ENCODE measurements at places on chromosomes 1 and 21.
A peak's percentile ranks its signal among the peaks of the same experiment; 100 is the strongest.

- DNase-seq, result no peak
Measured at GRCh38 chr1:160429702-160430535, 29.6 kb downstream of the VANGL2 start.

DNA sequence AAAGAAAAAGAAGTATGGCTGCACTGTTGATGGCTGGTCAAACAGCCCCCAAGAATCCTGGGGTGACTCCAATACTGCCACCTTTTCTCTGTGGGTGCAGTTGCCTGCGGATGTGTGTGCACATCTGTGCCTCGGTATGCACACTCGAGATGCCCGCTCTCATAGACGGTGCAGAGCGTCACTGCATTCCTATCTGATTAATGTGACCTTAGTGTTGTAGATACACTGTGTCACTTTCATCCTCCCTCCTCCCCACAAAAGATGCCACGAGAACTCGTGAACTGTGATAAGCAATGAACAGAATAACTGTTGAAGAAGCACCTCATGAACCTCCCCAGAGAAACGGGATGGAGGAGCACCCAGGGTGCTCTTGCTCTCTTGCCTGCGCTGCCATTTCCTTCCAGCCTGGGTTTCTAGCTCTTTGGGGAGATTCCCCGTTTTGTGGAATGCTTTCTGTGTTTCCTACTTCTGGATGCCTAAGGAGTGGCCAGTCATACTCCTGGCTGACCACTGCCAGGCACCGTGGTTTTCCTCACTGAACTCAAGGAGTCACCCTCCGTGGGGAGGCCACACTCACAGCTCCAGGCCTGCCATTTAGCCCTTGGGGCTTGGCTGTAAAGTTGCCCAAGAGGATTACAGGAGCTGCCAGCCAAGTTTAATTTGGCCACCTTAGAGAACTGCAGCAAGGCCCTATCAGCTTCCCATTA lies 32.0 kb downstream of the NTPCR start:
- no peak for DNase-seq

DNA sequence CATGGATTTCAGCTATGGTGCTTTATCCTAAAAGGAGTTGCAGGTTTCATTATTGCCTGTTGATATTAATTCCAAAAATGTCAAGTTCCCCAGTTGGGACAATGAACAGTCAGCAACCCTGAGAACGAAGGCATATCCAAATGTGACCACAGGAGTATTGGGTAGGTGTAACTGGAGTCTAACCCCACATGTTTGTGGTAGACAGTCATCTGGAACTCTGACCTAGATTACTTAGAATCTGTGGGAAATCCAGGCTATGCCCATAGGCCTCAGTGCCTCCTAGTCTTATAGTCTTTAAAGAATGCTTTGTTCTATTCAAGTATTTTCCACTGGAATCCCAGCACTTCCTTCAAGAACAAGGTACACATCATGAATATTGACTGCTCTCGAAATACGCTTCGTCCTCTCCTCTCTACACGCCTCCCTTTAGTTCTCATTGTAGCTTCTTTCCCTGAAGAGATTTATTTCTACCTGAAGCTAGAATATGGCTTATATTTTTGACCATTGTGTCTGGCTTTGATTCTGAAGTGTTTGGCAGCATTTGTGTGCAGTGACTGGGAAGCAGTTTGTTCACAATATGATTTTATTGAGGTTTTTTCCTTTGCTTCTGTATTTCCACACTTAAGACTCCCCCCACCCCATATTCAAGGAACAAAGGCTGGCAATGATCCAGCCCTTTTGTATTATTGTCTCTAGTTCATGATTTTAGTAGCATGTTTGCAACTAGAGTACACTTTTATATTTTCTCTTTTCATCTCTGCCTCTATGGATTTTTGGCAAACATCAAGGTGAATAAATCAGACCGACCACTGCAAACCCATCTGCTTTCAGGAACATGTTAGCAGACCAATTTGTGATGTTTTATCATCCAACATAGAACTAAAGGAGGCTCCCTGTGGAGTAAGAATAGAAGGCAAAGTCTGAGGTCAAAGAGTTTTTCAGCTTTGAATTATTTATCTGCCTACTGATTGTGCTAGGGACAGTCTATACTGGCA lies 178.6 kb downstream of the GPR52 start:
- DNase-seq, result no peak

GRCh38 chr1:45395051-45395450 lies 54.8 kb upstream of the MUTYH start:
- no peak for DNase-seq

GRCh38 chr1:41872074-41872473 lies 46.6 kb downstream of the HIVEP3 start:
- no peak for DNase-seq

GRCh38 chr1:234719454-234720251 lies 109.7 kb upstream of the IRF2BP2 start:
- DNase-seq, result no peak

DNA sequence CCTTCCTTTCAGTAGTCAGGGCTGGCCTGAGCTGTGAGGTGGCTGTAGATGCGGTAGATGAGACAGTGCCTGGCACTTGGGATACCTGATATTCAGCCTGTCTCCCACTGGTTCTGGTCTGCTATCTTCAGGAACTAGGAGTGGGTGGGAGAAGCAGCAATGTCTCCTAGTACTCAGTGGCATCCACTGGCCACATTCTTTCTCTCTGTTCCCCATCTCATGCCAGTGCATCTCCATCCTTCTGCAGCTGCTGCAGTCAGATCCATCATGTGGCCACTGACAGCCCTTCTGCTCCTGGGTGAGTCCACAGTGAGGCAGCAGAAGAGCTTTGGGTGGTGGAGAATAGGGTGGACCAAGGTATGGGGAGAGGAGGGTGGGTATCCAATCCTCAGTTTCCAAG lies 1.1 kb downstream of the FCRLB start:
- no peak for DNase-seq

- DNase-seq, result no peak
Measured at GRCh38 chr1:236016782-236017400, 48.0 kb downstream of the NID1 start.

GRCh38 chr1:200139661-200140250 lies 112.2 kb downstream of the NR5A2 start:
- DNase-seq, result peak; percentile 68

GRCh38 chr1:38818175-38818976 lies 41.2 kb downstream of the RRAGC start:
- DNase-seq, result no peak

DNA sequence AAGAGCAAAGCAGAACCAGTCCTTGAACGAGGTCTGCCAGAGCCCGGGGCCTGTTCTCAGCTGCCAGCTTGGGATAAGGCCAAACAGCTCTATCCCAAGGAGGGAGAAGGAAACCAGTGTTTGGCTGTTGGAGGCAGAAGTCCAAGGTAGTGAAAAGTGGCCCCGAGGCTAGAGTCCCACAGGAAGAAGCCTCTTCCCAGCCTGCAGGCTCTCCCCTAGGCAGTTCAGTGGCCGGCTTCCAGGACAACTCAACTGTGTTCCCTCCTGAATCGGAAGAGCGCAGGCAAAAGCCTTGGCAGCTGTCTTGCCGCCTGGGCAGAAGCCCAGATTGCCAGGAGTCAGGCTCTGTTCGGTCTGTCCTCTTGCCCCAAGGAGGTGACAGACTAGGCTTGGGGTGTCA lies 19.3 kb downstream of the QSOX1 start:
- DNase-seq, result peak; percentile 44

DNA sequence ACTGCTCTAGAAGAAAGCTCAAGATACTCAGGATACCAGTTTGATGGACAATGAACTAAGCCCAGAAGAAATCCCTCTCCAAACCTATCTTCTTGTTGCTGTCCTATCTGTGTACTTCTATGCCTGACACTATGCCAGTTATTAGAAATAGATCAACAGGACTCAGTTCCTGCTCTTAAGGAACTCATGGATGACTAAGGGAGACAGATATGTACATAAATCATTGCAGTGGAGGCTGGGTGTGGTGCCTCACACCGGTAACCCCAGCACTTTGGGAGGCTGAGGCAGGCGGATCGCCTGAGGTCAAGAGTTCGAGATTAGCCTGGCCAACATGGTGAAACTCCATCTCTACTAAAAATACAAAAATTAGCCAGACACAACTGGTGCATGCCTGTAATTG lies 42.4 kb upstream of the AK4 start:
- no peak for DNase-seq

DNA sequence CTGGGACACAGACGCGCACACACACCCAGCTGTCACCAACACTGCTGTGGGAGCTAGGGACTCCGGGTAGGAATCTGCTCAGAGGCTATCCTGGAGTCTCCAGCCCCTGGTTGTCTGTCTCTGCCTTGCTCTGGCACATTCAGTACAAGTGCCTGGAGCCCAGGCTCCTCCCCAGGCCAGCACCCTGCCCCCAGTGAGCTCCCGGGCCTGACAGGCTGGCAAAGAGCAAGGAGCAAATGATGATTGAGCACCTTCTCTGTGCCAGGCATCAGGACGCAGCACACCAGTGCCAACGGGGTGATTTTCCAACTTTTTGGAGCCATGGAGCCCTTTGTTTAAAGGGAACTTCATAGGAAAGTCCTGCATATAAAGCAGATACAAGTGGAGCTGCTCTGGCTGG lies 6.5 kb downstream of the CNTN2 start:
- DNase-seq, result no peak

DNA sequence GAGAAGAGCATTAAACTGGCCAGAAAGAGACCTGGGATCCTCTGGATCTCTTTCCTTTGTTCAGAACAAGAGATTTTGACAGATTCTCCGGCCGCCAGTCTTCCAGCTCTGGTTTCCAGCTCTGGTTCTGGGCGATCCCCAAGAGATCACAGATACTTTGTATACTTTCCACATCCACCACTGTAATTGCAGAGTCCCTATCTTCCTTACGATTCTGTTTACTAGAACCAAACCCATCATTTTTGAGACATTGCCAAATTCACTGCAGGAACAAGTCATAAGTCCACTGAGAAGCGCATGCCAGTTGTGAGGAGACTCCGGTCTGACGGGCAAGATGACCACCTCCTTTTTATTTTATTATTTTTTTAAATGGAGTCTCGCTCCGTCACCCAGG lies 505.2 kb downstream of the SMYD3 start:
- no peak for DNase-seq

GRCh38 chr1:94103608-94104007 lies 17.3 kb downstream of the ABCA4 start:
- DNase-seq, result no peak

GRCh38 chr1:121522061-121522759 lies 337.4 kb downstream of the SRGAP2C start:
- no peak for DNase-seq

DNA sequence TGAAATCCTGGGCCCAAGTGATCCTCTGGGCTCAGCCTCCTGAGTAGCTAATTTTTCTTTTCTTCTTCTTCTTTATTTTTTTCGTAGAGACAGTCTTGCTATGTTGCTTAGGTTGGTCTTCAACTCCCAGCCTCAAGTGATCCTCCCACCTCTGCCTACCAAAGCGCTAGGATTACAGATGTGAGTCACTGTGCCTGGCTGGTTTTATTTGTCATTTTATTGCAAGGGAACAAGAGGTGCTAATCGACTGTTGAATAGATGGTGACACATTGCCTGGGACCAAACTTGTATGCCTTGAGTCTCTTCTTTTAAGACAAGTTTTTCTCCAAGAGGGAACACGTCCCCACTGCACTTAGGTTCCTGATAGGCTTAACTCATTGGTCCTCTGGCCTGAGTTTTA lies 20.0 kb upstream of the KLHDC8A start:
- DNase-seq, result no peak

DNA sequence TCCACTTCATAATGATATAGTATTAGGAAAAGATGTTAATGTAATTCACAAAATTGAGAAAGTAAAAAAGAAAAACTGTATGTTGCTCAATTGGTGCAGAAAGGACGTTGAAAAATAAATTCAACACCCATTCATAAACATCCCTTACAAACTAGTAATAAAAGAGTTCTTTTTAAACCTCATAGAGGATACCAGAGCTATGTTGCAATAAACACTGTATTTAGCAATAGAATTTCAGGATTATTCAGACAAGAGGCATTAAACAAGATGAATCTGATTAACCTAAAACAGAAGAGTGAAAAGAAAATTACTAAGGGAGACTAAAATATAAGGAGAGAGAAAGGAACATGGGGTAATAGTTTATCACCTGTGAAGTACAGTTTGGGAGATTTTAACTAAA lies 154.8 kb downstream of the NTPCR start:
- DNase-seq, result no peak

- DNase-seq, result no peak
Measured at GRCh38 chr1:67105508-67105907, 29.3 kb downstream of the C1orf141 start.

DNA sequence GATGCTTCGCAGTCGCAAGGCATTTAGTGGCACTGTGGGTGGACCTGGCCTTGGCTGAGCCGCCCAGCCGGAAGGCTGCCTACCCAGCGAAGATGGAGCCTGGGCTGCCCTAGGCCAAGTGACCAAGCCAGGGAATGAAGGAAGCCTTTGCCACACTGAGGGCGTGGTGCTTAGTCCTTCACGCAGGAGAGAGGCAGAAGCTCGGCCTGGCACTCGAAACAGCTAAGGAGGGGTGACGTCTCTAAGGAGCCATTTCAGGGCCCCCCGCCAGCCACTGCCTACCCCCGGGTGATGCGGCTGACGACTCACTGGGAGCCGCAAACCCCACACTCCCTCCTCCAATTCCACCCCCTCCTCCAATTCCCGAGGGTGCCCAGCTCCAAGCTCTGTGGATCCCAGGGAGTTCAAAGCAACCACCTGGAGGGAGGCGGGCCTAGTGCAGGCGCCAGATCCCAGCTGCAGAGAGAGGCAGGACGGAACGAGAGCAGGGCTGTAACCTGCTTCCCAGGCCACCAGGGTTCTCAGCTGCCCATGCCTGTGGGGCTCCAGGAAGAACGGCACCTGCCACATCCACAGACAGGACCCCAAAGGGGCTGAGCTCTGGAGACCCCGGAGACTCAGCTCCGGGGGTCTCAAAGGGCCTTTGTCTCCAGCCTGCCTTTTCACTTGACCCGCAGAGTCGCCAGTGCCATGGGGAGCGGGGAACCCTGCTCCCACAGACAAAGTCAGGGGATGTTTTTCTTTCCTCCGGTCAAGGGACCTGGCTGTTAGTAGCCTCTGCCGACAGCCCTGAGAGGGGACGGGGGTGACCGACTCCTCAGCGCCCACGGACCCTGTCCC lies 75.8 kb downstream of the ARHGEF16 start:
- peak; percentile 25 for DNase-seq

DNA sequence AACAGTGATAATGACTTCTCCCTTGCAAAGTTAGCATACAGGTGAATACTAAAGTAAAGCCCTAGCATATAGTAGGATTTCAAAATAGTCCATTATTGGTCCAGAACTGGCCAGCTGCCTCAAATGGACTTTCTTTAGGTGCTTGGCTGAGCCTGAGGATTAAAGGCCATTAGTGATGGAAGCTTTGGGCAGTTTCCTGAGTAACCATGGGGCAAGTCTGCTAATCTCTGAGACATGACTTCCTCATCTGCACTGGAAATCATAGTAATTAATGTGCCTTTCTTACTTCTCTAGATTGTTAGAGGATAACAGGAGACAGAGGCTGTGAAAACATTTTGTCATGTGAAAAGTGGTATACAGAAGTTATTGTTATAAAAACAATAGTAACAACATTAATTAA lies 156.5 kb upstream of the UBE2U start:
- no peak for DNase-seq
